ENCODE measurements at places on chromosomes 5 and 9.

GRCh38 chr9:98412101-98412842 lies 156.8 kb upstream of the TBC1D2 start:
- no peak for DNase-seq

- peak; percentile 73 for DNase-seq
These were observed 7.9 kb downstream of the CCL21 start for GRCh38 chr9:34701769-34702736.

GRCh38 chr5:102796009-102796408 lies 40.9 kb downstream of the PAM start:
- no peak for DNase-seq

- DNase-seq, result no peak
These were observed 12.5 kb upstream of the CARD9 start for GRCh38 chr9:136386018-136386417.

GRCh38 chr9:120486347-120486746 lies 93.6 kb downstream of the CDK5RAP2 start:
- DNase-seq, result no peak

- DNase-seq, result no peak
These were observed 131.6 kb downstream of the GABRB2 start for GRCh38 chr5:161414896-161415295.

- DNase-seq, result peak; percentile 2
These were observed 80.0 kb downstream of the SEMA4D start for GRCh38 chr9:89417832-89418473.

DNA sequence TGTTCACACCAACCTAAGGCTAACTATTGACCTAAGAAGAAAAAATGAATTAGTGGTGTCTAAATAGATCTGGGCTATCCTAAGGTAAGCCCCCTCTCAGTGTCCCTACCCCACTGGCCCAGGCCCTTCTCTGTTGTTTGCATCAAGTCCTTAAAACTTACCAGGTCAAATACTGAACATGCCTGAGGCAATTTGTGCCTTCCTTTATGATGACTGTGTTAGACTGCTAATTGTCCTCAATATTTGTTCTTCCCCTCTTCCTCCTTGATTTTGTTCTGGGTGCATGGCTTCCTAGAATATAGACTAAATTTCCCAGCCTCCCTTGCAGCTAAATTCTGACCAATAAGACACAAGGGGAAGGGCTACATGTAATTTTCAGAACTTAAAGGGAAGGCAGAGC lies 199.9 kb downstream of the ADAMTS12 start:
- no peak for DNase-seq

All from MM.1S (cell line).